ENCODE measurements at places on chromosomes 12 and 14.
A peak's percentile ranks its signal among the peaks of the same experiment; 100 is the strongest.

DNA sequence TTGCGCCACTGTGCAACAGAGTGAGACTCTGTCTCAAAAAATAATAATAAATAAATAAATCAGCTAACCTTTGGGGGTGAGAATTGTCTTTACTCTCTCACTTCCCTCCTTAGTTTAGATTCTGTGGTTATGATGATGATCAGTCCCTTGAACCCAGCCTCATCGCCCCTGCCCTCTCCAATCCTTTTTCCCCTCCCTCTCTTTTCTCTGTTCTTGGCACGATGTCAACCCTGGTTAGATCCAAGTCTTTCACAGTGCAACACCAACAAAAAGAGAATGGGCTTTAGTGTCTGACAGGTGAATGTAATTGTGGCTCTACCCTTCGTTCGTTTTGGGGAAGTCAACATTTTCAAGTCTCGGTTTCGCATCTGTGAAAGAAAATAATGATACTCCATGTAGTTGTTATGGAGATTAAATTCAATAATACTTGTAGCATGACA, 59.0 kb downstream of the NTN4 start:
- no peak for DNase-seq

- DNase-seq: no peak
These were observed 192.8 kb downstream of the LRIG3 start for GRCh38 chr12:58727521-58727920.

GRCh38 chr14:45199230-45199629, 53.8 kb downstream of the MIS18BP1 start:
- DNase-seq: no peak

DNA sequence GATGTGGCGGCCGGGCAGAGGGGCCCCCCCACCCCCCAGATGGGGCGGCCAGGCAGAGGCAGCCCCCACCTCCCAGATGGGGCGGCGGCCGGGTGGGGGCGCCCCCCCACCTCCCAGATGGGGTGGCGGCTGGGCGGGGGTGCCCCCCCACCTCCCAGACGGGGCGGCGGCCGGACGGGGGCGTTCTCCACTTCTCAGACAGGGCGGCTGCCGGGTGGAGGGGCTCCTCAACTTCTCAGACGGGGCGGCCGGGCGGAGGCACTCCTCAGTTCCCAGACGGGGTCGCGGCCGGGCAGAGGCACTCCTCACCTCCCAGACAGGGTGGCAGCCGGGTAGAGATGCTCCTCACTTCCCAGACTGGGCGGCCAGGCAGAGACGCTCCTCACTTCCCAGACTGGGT, 469.8 kb downstream of the PCNX1 start:
- no peak for DNase-seq

DNA sequence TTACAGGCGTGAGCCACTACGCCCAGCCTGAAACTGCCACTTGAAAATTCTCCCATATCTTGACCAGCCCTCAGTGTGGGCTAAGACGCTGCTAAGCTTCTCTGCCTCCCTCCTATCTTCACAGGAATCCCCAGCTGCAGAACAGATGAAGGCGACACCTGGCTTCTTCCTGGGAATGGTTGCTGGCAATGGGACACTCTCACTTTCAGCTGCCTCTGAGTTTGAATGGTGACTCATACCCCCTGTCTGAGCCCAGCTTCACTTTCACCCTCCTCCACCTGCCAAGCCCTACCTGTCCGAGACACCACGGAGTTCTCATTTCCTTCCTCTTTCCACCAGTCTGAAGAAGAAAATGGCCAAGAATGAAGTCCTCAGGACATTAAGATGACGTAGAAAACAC, 18.3 kb upstream of the VASH1 start:
- peak; percentile 8 for DNase-seq
